ENCODE measurements at places on chromosomes 5 and 9. TPM values are rescaled to one million over a fixed set of nuclear protein-coding genes. Genes with fewer than 3 reads are reported as not detected.

The RAPGEF1 gene
- 25.8 TPM for total RNA-seq

The PFN3 gene
- total RNA-seq, result not detected

The FGF10 gene
- not detected for total RNA-seq

The C9orf152 gene
- not detected for total RNA-seq

The C9orf50 gene
- total RNA-seq, result not detected

The PCDHGA5 gene
- 0.92 TPM for total RNA-seq

The SLC9A3 gene
- total RNA-seq, result 0.65 TPM

The HRH2 gene
- not detected for total RNA-seq

The PRRX2 gene
- 0.59 TPM for total RNA-seq

The SYK gene
- total RNA-seq, result not detected

The UBE2R2 gene
- 29.8 TPM for total RNA-seq

The KLF9 gene
- 27.9 TPM for total RNA-seq

The CTXN3 gene
- total RNA-seq, result not detected

The PTGR1 gene
- 46.6 TPM for total RNA-seq

The ADRA1B gene
- total RNA-seq, result under 0.01 TPM

The ACTBL2 gene
- 0.89 TPM for total RNA-seq

The DPH7 gene
- 28.8 TPM for total RNA-seq

The CDH12 gene
- total RNA-seq, result not detected

The SLC36A2 gene
- total RNA-seq, result not detected

The RMRP gene
- total RNA-seq, result 680 TPM

The GARIN3 gene
- not detected for total RNA-seq

The PTGES gene
- 162 TPM for total RNA-seq

The HDHD3 gene
- 8.3 TPM for total RNA-seq

The PCDHGB6 gene
- 2.8 TPM for total RNA-seq

The RAB3C gene
- total RNA-seq, result not detected

The ARID3C gene
- not detected for total RNA-seq

The GCNT4 gene
- 0.23 TPM for total RNA-seq

The PCDHA2 gene
- total RNA-seq, result 0.05 TPM

The COL23A1 gene
- total RNA-seq, result not detected

The GPRIN1 gene
- total RNA-seq, result 7.3 TPM

The NANS gene
- total RNA-seq, result 87.3 TPM

The TXNDC8 gene
- total RNA-seq, result not detected

The ENTREP1 gene
- under 0.01 TPM for total RNA-seq

The KCNV2 gene
- total RNA-seq, result not detected

The PCDHGA1 gene
- total RNA-seq, result 0.69 TPM

The SLC6A7 gene
- not detected for total RNA-seq

The CNTFR gene
- not detected for total RNA-seq

The ACOT12 gene
- total RNA-seq, result not detected

The SVEP1 gene
- total RNA-seq, result 9.2 TPM

The PCDHGA3 gene
- 2.1 TPM for total RNA-seq

The ADAMTSL2 gene
- total RNA-seq, result 4.8 TPM

The MAT2B gene
- total RNA-seq, result 57.3 TPM

The DIRAS2 gene
- total RNA-seq, result 0.78 TPM

The SPATA31A7 gene
- total RNA-seq, result not detected

The IFNK gene
- not detected for total RNA-seq

The HNRNPH1 gene
- total RNA-seq, result 443 TPM

The SPINK5 gene
- total RNA-seq, result not detected

The SOX30 gene
- not detected for total RNA-seq

The PRR7 gene
- total RNA-seq, result 6.2 TPM

The LCN9 gene
- not detected for total RNA-seq
